AG04450 (cell line): ENCODE measurements at places on chromosomes 2 and 18. TPM values are rescaled to one million over a fixed set of nuclear protein-coding genes. Genes with fewer than 3 reads are reported as not detected.
A peak's percentile ranks its signal among the peaks of the same experiment; 100 is the strongest.

DNA sequence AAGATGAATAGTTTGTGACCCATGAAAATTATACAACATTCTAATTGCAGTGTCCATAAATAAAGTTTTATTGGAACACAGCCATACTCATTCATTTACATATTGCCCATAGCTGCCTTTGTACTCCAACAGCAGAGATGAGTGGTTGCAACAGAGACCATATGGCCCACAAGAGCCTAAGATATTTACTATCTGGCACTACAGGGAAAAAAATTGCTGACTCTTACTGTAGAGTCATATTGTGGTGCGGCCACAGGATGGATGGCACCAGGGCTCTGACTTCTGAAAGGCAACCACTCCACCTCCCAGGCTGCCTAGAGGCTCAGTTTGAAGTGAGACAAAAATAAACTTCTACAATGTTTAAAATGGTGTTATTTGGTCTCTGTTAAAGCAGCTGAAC, 404.0 kb upstream of the ATP5MC3 start:
- DNase-seq, result no peak

DNA sequence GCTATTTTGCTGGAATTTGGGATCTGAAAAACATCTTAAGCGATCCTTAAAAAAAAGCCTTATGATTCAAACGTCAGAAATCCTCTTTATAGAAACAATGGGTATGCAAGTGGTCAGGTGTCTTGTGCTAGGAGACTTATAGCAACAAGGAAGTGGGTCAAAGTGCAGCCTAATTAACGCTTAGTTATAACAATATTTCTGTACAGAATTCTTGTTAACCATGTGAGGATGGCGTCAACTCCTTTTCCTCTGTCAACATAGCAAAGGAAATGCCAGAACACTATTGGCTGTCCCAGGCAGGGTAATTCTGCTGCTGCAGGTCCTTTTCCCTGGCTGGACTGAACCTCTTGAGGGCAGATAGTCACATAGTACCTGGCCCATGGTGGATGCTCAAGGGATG, 189.4 kb downstream of the MSH2 start:
- DNase-seq, result no peak

DNA sequence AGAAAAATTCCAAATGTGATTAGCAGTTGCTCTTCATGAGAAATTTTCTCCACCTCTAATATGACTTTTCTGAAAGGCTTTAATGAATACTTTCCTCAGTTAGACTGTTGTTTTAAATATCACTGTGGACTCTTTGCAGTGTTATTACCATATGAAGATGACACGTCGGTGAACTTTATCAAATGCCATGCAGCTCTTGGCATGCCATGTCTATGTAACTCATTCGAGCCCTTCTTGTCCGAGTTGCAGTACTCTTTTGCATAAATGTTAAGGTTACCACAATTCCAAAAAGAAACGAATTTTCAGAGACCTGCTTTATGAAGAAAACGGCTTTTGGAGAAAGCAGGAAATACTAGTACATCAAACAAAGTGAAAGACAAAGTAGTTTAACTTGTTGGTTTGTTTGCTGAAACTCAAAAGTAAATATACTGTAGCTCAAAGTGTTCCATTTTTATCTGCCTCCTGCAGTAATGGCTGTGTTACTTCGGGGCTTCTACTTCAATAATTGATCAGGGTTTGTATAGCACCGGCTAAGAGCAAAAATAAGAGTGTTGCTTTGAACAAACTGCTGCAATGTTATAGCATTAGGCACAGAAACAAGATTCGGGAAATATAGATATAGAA, 204.1 kb downstream of the ARHGAP15 start:
- no peak for DNase-seq

Gene NMUR1
- not detected in 2 replicates for polyA plus RNA-seq

- peak; percentile 3 for DNase-seq
Measured at GRCh38 chr18:47204908-47205522, 28.9 kb upstream of the IER3IP1 start.

Gene SLC9A4
- polyA plus RNA-seq, result not detected in 2 replicates

DNA sequence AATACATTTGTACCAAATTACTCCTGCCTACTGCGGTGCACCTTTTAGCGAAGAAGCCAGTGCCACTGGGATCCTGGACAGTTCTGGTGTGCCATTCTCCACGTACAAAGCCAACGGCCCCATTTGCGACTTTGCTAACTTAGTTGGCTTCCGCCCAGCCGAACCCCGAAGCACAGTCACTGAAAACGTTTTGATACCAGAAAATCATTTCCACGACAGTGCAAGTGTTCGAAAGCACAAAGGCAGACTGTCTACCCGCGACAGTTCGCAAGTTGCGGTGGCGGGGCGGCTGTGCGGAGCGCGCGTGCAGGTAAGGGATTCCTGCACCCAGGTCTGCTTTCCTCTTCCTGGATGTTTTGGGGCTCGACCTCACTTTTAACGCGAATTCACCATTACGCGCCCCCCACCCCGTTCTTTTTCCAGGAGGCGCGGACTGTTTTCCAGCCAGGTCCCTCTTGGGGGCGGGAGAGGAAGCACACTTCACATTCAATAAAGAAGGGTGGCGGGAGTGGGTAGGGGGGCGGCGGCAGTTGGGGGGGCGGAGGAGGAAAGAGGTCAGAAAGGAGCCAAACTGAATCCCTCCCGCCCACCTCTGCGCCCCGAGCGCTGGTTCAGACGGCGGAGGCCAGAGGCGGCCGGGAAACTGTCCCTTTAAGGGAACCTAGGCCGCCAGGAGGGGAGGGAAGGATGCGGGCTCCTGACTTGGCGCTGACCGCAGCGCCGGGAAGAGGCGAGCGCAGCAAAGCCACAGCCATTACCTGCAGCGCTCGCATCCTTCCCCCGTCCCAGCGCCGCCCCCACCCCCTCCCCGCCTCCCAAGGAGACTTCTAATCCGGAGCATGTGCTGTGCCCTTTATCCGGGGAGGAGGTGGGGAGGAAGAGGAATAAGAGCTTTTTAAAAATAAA, 107.4 kb upstream of the KCTD1 start:
- DNase-seq, result no peak

GRCh38 chr2:152046940-152047339, 51.9 kb downstream of the CACNB4 start:
- DNase-seq, result no peak

Gene SMARCAL1
- polyA plus RNA-seq, result 27.1 and 28.6 TPM in 2 replicates

DNA sequence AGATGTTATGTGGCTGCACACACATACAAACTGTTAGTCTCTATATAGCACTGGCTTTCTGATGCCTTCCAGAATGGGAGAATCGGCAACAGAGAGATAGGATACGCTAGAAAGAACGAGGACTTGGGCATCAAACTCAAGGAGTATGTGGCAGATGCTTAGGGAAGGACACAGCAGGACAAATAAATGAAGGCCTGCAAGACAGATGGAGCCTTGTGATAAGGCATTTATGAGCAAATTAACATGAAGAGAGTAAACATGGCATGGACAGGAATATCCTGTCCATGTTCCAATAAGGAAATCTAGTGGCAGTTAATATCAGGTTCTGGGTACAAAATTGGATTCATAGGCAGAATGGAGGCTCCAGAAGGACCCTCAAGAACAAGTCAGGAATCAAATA, 136.9 kb downstream of the SLC4A10 start:
- no peak for DNase-seq

- no peak for DNase-seq
Measured at GRCh38 chr18:31574359-31574758, 17.3 kb upstream of the TTR start.

- no peak for DNase-seq
Measured at GRCh38 chr2:129757915-129758783, 221.3 kb upstream of the RAB6C start.

DNA sequence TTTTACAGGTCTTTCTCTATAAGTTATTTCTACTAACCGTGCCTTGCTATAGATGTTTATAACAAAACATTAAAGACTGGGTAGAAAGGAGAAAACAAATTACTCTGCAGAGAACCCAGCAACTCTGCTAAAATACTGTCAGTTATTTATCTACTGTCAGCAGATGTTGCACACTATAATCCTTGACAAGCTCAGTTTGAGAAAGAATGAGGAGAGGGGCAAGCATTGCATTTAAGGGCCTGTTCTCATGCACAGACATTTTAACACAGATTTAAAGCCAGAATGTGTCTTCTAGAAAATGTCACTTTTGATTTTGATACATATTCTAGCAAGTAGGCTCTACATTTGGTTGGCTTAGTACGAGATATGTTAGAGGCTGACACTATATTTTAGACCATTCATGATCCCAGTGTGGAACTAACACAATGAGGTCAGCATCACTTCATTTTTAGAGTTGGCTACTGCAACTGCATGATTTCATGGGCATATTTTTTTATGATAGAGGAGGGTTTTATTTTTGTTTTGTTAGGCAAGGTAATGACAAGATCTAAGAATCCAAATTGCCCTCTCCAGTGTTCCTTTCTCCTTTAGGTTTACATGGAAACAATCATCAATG, 516.4 kb downstream of the ZEB2 start:
- DNase-seq, result no peak

DNA sequence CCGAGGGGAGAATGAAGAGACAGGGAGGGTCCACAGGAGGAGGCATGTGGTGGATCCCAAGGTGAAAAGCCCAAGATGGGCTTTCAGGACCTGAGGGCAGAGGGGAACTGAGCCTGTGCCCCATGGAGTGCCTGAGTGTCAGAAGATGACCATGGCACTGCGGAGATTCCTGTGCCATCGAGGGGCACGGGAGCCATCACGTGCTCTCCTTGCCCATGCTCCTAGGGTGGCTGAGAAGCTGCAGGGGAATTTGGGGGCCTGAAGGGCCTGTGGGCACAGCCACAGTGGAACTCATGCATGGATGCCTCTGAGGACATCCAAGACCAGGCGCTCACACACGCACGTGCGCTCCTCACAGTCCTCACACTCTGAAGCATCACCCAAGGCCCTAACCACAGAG, 56.1 kb upstream of the GLI2 start:
- DNase-seq, result no peak

DNA sequence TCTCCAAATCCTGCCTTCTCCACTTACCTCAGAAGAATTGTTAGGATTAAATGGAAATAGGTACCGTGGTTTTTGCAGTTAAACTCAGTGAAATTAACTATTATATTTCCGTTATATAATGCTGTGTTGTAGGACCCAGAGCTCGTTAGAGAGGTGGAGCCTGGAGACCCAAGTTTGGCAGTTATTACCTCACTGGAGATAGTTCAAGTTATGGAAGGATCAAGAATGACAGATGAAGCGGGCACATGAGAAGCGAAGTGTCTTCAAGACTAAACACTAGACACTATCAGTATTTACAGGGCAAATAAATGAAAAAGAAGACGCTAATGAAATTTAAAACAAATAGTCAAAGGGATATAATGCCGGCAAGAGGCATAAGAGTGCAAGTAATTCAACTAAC, 866 bp downstream of the CWC22 start:
- DNase-seq, result no peak

Gene AAK1
- polyA plus RNA-seq, result 30.0 and 31.1 TPM in 2 replicates

Gene SPDYA
- 0.07 and 0.22 TPM in 2 replicates for polyA plus RNA-seq

- no peak for DNase-seq
Measured at GRCh38 chr2:182248362-182248761, 178.5 kb downstream of the PDE1A start.

GRCh38 chr2:148103946-148104345, 83.1 kb downstream of the MBD5 start:
- DNase-seq, result no peak

Gene MOCOS
- polyA plus RNA-seq, result 4.2 and 5.1 TPM in 2 replicates
